ENCODE measurements at places on chromosomes 4 and X.
A peak's percentile ranks its signal among the peaks of the same experiment; 100 is the strongest.

GRCh38 chr4:174394915-174395314 lies 111.2 kb downstream of the CEP44 start:
- DNase-seq = no peak

DNA sequence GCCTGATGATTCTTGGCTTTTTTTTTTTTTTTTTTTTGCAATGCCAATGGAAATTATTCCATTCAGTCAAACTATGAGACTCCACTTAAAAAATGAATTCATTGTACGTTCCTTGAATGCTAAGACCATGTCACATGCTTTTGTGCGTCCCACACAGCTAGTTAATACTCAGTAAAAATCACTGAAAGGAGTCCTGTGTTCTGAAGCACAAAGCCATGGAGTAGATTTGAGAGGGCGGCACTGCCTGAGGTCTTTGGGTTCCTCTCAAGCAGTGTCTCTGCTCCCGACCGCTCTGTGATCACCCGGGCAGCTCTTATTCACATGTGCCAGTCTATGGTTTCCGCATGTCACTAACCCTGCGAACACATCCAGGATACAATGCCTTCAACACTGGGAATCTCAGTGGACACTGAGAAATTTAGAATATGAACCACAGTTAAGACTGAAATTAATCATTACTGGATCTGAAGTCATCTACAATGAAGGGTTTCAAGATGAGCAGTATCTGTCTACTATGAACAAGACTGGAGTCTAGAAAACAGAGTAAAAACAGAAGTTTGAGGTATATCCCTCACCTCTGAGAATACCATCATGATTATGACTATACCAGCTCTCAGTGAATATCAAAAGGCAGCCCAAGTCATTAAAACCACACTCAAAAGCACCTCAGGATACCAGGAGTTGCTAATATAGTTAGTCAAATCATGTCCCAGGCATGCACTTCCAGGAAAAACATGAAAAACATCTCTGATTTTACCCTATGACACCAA lies 193.0 kb downstream of the MGST2 start:
- DNase-seq = no peak

GRCh38 chr4:115729739-115730266 lies 616.4 kb upstream of the NDST4 start:
- DNase-seq = no peak

GRCh38 chrX:124475358-124475757 lies 129.0 kb downstream of the SH2D1A start:
- no peak for DNase-seq

GRCh38 chr4:24266951-24267722 lies 317.2 kb downstream of the DHX15 start:
- DNase-seq = peak; percentile 22

DNA sequence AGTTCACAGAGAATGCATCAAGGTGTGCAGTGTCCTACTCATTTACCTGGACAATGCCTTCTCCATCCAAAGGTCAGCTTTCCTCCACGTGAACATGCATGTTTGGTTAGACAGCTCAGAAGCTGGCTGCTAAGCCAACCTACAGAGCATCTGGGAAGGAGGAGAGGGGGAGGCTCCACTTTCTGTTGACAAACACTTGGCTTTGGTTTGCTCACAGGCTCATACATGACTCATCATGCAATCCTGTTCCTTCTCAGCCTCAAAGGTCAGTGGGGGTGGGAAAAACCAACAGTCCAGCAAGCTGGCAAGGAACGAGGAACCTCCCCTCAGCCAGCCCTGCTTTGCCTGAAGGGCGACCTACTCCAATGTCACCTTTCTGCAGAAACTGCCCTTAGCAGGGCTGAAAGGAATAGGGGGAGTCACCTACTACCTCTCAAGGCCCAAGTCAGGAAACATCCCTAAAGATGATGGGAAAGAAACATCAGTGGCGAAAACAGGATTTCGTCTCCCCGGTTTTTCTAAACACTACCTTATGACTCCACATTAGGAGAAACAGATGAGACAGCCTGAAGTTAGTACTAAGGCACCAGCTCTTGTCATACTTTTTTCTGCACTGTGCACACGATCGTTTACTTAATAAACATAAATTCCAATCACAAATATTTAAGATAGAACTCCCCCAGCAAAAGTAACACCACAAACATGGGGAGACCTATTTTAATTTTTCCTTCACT lies 37.9 kb downstream of the RELL1 start:
- DNase-seq = no peak

GRCh38 chr4:80201252-80202151 lies 4.2 kb downstream of the PRDM8 start:
- no peak for DNase-seq

- no peak for DNase-seq
These were observed 82.4 kb downstream of the NR3C2 start for GRCh38 chr4:148359769-148360168.

GRCh38 chrX:37420756-37421155 lies 71.6 kb downstream of the PRRG1 start:
- DNase-seq = no peak

DNA sequence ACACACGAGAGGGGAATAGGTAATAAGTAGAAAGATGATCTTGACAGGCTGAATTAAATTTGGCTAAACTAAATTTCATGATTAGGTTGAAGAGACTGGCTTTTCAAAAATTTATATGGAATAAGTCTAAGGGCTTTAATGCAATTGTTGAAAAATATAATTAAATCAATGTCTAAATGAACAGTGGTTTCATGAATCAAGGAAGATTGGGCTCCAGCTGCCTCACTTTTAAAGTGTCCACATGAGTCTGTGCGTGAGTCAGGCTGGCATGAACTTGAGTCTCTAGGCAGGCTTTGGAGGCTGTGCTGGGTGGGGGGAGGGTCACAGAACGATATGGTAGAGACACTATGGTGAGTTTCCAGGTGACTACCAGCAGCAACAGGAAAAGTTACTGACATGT lies 111.9 kb downstream of the SORBS2 start:
- DNase-seq = no peak

- DNase-seq = no peak
These were observed 218.0 kb upstream of the JADE1 start for GRCh38 chr4:128591482-128591881.

DNA sequence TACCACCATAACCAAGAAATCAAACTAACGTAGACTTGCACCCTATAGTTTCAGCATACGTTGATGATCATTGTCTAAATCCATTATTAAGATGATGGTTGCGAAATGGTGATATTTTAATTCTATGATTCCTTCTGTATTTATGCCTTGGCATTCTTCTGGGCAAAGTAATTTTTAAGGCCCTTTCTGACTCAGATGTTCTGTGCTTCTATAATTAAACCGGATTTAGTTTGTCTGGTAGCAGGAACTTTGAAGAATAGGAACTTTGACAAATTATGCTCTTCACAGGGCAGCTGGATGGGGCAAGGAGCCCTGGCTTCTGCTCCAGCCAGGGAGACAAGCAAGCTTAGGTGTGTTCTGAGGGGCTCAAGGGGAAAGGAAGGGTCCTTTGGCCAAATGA lies 23.8 kb upstream of the PLAC1 start:
- no peak for DNase-seq

DNA sequence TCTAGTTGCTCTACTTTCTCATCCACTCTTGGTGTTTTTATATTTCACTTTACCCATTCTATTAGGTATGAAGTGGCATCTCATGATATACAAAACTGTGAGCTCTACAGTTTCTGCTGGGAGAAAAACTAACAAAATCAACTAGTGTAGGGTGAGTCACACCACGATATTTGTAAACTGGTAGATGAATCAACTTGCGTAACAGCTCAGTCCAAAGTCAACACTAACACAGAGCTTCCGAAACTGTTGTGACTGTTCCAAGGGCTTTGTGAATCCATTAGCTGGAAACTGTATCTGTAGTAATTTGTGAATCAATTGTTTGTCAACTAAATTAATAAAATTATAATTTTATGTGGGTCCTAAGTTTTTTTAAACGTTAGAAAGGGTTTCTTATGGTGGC lies 119.8 kb upstream of the TSPAN5 start:
- DNase-seq = no peak

- no peak for DNase-seq
These were observed 148.8 kb downstream of the APBB2 start for GRCh38 chr4:41065434-41066006.

DNA sequence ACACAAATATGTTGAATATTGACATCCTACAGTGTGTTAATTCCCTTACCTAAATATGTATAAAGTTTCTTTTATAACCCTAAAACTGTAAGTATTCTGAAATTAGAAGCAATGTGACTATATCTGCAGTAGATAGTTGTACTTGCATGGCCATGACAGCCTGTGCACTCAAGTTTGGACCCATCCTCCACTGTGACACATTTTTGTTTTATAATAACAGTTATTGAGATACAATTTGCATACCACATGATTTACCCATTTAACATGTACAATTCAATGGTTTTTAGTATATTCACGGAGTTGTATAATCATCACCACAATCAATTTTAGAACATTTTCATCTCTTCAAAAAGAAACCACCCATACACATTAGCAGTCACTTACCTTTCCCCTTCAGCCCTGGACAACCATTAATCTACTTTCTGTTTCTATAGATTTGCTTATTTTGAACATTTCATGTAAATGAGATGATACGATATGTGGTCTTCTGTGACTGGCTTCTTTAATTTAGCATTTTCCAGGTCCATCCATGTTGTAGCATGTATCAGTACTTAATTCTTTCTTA lies 29.6 kb downstream of the HERC3 start:
- no peak for DNase-seq

DNA sequence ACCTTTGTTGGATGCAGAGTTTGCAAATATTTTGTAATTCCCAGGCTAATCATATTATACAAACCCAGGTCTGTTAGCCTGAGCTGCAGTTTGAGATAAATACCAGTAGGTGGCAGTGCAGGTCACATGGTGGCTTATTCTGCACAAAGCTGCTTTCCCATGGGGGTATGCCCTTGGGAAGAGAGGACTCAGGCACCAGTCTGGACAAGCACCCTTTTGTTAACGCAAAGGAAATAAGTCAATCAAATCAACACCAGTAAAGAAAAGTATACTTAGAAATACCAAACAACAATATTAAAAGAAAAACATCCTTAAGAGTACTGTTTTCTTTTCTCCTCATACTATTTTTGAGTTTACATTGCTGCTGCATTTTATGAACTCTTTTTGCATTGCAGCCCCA lies 389.0 kb upstream of the ZFP42 start:
- DNase-seq = no peak

DNA sequence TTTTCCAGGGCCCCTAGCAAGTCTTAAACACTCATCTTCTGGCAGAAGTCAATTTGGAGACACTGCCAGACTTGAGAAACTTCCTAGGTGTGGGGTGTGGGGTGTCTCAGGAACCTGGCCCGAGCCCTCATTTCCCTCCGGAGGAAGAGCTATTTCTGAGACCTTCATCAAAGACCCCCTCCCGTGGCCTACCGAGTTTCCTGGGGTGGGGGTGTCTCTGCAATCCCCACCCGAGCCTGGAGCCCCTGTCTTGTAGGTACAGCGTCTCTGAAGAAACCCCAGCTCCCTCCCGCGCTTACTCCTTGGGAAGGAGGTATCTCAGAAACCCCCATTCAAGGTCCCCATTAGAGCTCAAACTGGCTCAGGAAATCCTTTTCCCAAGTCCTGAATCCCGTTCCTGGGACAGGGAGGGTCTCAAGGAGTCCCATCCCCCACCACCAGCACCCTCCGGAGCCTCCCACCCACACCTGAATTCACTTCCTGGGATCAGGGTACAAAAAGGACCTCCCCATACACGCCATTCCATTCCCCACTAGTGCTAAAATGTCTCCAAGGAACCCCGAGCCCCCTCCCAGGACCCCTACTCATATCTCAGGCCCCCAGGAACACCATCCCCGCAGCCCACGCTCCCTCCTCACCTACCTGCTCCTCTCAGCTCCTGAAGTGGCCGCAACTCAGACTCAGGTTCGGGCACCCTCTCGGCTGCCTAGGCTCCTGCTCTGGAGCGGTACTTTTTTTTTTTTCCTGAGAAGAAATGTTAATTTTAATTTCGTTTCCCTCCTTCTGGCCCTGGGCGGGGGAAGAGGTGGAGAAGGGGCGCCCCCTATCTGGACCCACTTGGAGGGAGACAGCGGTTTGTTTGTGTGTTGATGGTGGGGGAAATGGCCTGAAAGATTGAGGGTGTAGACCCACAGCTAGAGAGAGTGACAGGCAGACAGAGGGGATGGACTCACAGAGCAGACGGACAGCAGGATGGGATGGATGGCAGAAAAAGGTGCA lies 1.1 kb downstream of the SLC38A5 start:
- DNase-seq = peak; percentile 80

DNA sequence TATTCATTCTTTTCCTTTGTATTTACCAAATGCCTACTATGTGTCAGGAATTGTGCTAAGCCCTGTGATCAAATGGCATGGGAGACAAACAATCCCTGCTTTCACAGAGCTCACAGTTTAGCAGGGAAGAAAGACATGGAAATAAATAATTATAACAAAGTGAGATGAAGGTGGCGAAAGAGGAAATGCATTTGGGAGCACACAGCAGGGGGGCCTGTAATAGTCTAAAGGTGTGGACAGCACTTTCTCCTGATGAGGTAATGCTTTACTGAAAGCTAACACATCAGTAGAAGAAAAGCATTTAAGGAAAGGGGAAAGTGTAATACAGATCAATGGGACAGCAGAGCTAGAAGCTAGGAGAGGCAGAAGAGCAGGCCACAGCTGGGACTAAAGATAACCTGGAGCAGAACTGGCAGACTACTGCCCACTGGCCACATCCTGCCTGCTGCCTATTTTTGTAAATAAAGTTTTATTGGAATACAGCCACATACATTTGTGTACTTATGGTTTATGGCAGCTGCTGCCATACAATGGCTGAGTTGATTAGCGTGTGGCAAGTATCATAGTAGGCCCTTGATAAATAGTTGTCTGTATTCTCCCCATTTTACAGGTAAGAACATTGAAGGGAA lies 67.1 kb upstream of the TAPT1 start:
- no peak for DNase-seq

- no peak for DNase-seq
These were observed 570.6 kb downstream of the SPRY1 start for GRCh38 chr4:123966990-123967769.

DNA sequence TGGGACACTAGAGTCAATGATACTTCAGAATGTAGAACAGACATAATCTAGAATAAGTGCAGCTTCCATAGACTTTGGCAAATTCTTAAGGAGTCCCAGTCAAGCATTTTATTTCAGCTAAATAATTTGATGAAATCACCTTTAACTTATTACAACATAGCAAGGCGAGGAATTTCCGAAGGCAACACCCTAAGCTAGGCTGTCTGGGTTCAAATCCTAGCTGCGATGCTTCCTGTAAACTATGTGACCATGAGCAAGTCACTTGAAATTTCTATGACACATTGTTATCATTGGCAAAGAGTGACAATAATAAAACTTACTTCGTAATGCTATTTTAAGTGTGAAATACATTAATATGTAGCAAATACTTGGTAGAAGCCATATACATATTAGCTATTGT lies 679.1 kb downstream of the DMD start:
- DNase-seq = no peak

- DNase-seq = no peak
These were observed 63.4 kb upstream of the MAB21L2 start for GRCh38 chr4:150518559-150518958.

- peak; percentile 69 for DNase-seq
These were observed 137.9 kb upstream of the MAMLD1 start for GRCh38 chrX:150225266-150225665.

DNA sequence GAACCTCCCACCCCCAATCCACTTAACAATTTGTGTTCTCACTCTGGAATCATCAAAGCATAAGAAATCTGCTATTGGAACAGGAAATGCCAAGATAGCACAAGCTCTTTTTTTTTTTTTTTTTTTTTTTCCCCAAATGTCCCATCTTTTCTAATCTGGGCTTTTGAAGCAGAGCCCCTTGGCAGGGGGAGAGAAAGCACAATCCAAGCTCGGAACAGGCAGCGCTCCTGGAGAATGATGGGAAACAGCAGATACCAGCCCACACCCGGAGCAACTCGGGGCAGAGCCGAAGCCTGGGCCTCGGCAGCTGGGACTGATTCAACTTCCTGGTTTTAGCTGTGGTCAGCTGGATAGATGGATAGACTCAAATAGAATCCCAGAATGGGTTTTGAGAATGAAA lies 235.1 kb downstream of the QDPR start:
- no peak for DNase-seq

All from vagina (tissue), 2 donors.